Putamen (tissue), 1 donor: ENCODE measurements at places on chromosomes 6 and 20.

DNA sequence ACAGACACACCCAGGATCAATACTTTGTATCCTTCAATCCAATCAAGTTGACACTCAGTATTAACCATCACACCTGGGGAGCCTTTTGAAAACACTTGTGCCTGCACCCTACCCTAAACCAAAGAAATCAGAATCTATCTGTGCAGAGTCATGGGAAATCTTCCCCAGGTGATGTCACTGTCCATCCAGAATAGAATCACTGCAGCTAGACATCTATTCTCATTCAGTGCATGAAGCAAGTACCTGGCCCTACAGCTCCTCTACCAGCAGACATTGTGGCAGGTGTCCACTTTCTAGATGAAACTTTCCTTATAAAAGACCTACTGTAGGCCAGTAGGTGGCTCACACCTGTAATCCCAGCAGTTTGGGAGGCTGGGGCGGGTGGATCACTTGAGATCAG lies 262.4 kb upstream of the MARCKS start:
- no peak for DNase-seq

- DNase-seq, result no peak
Measured at GRCh38 chr6:157600807-157601206, 219.8 kb downstream of the ZDHHC14 start.

DNA sequence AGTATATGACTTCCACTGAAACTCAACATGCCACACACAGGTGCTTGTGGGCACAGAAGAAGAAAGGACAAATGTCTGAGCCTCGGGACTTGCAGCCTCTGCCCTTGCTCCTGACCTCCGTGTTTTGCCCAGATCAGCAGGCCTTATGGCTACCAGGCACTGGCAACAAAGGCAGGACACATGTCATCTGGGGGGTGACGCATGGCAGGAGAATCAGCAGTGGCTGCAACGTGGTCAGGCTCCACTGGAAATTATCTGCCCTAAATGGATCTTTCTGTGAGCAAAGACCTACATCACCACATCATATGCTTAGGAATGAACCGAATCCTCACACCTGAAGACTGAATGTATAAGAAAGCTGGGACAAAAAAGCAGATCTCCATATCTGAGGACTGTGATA lies 78.9 kb downstream of the ELOVL5 start:
- no peak for DNase-seq

DNA sequence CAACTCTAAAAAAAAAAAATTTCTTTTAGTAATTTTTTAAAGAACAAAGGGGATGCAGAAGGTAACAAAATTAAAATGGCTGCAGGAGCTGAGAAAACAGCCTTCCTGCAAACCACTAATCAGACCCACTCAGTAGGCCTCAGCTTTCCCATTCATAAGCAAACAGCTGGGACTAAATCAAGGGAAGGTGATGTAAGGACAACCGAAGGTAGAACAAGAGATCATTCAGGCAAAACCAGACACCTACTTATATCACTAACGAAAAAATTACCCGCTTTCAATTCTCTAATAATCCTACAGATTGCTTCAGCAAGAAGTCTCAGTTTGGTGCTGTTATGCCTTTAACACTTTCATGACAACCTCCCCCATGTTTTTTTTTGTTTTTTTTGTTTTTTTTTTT lies 124.0 kb downstream of the ZMYND8 start:
- DNase-seq, result peak; percentile 53

DNA sequence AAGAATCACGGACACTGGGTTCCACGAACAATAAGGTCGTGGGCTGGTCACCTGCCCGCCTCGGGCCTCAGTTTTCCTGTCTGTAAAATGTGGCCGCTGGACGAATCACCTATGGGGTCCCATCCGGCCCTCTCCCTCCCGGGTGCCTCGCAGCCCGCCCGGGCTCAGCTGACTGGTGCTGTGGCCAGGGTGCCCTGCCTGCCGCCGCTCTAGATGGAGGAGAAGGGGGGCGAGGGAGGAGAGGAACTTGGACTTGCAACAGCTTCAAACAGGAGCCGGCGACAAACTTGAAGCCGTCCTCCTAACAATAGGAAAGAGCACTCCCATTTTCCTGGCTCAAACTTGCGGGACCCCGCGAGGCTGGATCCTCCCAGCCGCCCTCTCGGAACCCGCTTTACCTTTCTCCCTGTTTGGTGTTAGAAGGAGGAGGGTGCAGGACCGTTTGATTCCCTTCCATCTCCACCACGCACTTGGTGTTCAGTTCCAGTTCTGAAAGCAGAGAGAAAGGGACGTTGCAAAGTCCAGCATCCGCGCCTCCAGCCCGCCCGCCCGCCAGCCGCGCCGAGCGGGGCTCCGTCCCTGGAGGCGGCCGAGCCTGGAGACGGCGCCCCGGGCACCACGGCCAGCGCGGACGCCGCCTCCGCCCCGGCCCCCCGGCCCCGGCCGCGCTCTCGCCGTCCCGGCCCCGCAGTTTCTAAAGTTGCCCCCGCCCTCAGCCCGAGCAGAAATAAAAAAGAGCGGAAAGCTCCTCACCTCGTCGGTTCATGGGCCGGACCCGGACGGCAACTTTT lies 584 bp downstream of the KIF13A start:
- DNase-seq, result peak; percentile 70

- no peak for DNase-seq
Measured at GRCh38 chr6:24851086-24851485, 52.4 kb upstream of the ARMH2 start.
